Activated T-cell treated with anti-CD3 and anti-CD28 coated beads, Interleukin-2, amount 50 U/mL, for 48 hours (primary cell): ENCODE measurements at places on chromosomes 16 and 17.

DNA sequence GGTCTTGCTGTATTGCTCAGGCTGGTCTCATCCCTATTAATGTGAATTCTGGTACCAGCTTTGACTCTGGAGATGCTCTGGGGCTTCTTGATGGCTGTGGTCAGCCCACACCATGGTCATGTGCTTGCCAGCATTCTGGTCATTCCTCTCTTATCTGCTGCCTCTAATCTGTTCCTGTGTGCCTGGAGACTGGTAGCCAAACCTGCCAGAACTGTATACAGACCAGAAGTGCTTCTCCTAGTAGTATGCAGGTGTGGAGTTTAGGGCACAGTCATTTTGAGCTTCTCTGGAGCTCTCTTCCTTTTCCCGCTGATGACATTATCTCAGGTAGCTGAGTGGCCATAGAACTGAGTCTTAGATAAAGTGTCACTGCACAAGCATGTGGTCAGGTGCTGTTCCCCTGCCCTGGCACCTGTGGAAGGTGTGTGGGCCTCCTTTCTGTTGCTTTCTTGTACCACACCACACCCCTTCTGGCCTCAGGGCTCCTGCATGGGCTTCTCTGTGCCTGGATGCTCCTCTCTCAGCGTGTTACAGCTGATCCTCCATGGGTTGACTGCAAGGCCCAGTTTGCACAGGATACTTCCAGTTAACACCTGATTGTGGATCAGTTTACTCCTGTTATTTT lies 162.7 kb downstream of the SPECC1 start:
- DNase-seq, result no peak

- DNase-seq, result peak; percentile 34
Measured at GRCh38 chr17:48892940-48893645, 506 bp downstream of the ATP5MC1 start.

DNA sequence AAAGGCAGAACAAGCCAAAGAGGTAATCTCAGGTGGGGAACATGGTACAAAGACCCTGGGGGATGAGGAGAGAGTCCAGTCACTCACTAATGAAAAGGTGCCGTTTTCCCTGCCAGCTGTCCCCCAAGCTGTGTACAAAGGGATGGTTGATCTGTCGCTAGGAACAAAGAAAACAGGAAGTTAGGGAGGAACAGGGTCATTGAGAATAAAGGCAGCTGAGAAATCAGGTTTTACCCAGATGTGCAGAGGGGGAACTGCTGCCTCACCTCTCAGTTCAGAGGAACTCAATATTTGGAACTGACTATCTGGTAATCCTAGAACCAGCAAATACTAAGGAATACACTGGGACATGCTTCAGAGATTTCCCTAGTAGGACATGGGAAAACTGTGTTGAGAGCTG lies 1.5 kb downstream of the RSKR start:
- no peak for DNase-seq

GRCh38 chr16:76207270-76207669 lies 69.9 kb upstream of the CNTNAP4 start:
- no peak for DNase-seq

DNA sequence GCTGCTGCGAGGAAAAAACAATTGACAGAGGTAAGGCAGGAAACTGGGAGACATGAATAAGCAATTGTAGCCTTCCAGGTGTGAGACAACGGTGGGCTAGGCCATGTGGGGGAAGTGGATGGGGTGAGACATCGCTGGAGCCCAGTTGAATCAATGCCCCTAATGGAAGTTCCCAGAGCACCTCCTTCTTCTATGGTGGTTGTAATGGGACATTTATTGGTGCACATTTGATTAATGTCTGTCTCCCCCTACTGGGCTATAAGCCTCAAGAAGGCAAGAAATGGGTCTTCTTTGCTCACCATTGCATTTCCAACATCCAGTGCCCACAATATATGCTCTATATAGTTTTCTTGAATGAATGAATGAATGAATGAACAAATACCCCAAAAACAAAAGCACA lies 22.7 kb upstream of the CD300E start:
- no peak for DNase-seq

DNA sequence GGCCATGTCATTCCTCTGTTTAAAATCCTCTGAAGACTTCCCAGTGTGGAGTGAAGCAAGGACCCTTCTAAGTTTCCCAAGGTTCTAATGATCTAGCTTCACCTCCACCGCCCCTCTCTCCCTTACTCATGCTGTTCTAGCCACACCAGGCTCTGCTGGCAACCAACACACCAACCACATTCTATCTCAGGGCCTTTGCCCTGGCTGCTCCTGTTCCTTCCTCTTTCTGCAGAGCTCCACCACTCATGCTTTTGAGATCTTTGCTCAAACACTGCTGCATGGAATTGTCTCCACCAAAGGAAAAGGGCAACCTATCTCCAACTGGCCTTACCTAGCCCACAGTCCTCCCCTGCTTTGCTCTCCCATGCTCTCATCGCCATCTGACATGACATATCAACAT lies 128.7 kb downstream of the XYLT1 start:
- no peak for DNase-seq
